ENCODE measurements at places on chromosomes 1 and 21.
A peak's percentile ranks its signal among the peaks of the same experiment; 100 is the strongest.

DNA sequence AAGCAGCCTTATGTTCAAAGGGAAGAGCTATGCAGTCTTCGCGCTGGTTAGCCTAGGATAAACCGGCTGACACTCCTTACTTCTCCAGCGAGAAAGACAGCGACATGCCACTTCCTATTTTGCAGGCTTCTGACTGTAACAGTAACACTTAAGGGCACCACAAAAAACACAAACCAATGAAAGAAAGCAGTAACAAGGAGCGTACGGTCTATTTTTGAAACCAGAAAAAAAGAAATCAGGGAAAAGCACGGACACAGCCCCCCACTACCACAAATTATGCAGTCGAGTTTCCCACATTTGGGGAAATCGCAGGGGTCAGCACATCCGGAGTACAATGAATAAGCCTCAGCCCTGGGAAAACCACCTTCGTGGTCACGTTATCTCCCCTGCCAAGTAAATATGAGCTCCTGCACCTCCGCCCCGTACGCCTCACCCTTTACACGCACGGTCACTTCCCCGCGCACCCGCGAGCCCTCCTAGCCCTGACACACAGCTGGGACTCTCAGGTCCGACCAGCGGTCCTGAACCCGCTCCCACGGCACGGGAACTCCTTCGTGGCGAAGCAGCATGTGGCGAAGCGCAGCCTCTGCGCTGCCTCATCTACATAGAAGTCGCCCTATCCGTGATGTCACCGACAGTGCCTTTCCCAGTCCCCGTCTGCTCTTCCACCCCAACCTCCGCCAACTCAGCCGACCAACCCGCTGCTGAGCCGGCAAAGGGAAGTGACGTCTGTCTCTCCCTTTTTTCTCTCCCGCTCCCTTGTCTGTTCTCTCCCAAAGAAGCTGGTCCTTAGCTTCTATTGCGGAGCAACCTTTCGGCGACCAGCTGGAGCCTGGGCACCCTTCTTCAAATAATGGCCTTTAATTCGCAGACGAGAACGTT lies 40.9 kb upstream of the PPIAL4F start:
- peak; percentile 58 for DNase-seq

DNA sequence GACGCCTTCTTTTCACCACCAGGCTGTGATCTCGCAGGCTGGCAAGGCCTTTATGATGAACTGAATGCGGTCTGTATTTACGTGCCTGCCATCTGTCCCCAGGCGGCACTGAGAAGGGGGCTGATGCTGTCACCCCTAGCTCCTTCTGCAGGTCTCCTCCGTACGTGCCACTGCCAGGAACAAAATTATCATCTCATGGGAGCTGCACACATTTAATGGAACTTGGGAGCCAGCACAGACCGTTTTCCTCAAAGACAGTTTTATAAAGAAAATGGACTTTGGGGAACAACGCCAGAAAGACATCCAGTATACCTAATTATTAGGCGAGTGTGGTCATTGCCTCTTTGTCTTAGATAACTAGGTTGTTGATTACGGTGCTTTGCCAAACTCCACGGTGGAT lies 434.5 kb downstream of the KIF26B start:
- DNase-seq, result no peak

DNA sequence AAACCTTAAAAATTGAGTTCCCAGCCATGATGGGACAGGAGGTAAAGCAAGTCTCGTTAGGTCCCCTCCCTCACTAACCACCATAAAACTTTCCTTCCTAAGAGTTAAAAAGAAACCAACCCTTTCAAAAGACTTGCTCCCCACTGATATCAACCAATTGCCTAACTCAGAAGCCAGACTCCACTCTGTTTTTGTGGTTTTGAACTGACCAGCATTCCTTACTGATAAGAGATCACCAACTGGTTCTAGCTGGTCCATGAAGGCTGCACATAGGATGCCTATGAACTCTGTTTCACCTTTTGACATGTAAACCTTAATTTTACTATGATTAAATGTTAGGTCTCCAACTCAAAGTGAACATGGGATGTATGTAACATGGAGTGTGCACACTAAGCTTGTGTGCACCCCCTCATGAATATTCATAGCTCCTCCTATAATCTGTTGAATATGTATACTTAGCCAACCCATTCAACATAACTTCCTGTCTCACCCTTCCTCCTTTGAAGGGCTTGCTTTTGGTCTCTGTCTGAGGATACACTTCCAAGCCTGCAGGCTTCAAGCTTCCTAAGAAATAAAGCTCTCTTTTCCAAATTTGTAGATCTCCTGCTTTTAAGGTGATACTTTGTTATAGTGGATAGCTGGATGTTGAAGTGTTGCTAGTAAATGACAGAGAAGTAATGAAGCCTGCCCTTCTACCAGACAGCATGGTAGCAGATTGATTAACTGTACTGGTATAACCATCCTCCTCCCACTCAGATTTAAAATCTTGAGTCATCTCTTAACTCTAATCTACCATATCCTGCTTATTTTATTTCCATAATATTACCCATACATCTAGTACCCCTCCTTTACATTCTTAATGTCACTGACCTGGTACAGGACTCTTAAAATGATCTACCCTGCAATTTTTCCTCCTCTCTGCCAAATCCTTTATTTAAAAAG lies 95.6 kb downstream of the ZNF644 start:
- no peak for DNase-seq

DNA sequence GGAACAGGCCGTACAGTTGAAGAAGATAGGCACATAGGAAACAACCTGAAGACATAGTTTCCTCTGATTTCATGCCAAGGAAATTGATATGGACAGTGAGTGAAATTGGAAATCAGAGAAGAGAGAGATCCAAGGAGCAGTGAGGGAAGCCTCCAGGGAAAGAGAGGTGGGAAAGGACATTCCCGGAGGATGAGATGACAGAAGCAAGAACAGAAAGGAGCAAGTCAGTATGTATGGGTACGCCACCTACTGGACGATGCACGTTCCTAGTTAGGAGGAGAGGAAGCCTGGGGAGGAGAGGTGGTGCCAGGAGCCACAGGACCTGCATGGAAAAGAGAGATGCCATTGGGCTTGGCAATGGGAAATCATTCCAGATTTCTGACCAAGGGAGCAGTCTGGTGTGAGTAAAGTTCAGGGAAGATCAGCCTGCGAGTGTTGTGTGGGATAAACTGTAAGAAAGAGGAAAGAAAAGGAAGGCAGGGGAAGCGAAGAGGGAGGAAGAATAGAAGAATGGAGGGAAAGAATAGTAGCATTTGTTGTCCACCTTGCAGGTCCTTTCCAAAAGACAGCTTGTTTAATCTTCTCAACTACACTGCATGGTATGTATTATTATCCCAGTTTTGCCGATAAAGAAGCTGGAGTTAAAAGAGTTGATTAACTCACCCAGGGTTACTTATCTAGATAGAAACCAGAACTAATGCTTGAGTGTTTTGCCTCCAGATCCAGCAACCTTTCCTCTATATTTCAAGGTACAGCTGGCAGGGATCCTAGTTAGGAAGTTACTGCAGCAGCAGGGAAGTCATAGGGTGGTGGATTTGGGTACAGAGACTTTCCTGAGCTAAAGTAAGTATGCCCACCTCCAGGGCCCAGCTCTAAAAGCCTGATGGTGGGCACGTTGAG lies 27.4 kb downstream of the C1orf116 start:
- no peak for DNase-seq

DNA sequence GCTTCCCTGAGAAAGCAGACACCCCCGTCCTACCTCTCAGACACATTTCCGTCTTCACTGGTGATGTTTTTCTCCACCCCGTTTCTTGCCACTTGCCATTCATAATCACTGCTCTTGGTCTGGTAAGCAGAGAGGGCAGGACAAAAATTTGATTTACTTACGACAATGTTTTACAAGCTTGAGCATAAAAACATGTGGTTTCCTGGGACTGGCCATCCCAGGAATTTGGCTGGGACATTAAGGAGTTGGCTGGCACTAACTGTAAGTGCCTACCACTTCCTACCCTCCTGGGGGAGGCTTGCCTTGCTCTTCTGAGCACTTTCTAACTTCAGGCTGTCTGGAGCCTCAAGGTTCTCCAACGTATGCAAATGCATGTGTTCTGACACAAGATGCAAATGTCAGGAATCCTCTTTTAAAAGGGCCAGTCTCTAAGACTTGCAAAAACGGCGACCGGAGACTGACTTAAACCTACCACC lies 24.2 kb downstream of the ZBTB18 start:
- no peak for DNase-seq

DNA sequence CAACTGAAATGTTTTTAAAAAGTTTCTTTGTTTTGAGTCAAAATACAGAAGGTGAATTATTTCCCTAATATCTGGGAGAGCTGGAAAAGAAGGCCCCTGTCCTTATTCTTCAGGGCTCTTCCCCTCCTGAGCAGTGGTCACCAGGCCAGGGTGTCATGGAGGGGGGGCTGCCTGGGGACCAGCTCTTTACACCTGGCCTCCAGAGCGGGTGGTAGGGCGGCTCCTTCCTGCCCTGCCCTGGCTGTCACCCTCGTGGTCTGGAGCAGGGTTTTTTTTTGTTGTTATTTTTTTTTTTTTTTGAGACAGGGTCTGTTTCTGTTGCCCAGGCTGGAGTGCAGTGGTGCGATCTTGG lies 6.6 kb downstream of the SKI start:
- DNase-seq, result no peak

- no peak for DNase-seq
Observed at GRCh38 chr21:31041295-31042079, 3.2 kb upstream of the KRTAP19-8 start.

GRCh38 chr1:221725735-221726672 lies 15.9 kb downstream of the DUSP10 start:
- DNase-seq, result no peak

- DNase-seq, result no peak
Observed at GRCh38 chr1:86641318-86641717, 63.1 kb upstream of the SH3GLB1 start.

DNA sequence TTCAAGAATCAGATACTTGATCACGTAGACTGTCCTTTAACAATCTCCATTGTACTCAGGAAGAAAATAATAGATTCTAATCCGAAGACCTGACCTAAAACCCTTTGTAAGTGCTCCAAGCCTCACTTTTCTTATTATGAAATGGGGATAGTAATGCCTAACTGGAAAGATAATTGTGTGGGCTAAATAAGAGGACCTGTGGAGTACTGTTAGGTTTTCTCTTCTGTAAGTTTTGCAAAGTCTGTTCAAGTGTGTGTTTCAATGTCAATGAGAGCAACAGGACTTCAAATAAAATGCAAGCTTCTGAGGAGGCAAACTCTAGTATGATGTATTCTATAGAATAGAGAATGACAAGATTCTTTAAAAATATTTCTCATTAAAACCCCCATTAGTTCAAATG lies 348.6 kb downstream of the USP25 start:
- no peak for DNase-seq

DNA sequence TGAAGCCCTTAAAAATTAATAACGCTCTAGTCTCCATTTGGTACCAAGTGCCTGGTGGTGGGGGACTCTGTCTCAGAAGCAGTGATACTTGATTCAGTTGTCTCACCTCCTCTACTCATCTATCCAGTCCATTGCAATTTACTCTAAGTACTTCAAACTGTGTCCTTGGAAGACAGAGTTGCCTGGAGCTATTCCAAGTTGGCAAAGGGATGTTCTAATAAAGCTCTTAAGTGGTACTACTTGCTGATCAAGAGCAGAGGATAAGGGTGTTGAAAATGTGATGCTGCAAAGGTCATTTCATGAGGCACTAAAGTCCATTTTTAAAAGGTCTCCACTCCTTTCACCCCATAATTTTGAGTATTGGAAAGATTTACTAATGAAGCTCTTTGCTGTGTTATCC lies 142.2 kb downstream of the NFIA start:
- no peak for DNase-seq

- DNase-seq, result no peak
Observed at GRCh38 chr1:223775054-223775453, 62.7 kb downstream of the CAPN2 start.

- no peak for DNase-seq
Observed at GRCh38 chr1:163766257-163766918, 444.6 kb downstream of the NUF2 start.

- DNase-seq, result peak; percentile 72
Observed at GRCh38 chr1:150979092-150980056, 2.7 kb upstream of the ANXA9 start.

DNA sequence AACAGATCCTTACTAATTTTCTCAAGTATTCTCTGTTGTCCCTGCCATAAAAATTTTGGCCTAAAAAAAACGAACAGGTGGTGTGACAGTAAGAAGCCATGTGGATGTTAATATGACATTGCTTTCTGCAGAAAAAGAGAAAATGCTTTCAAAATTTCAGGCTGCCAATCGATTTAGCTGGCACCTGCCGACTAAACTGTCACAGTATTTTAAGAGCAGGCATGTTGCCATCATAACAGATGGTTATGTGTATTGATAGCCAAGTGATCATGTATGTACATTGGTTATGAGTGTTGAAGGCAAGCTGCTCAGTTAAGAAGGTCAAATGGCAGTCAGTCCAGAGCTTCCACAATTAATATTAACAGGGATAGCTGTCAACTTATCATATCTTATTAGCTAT lies 1017.0 kb downstream of the MRPL39 start:
- DNase-seq, result no peak

DNA sequence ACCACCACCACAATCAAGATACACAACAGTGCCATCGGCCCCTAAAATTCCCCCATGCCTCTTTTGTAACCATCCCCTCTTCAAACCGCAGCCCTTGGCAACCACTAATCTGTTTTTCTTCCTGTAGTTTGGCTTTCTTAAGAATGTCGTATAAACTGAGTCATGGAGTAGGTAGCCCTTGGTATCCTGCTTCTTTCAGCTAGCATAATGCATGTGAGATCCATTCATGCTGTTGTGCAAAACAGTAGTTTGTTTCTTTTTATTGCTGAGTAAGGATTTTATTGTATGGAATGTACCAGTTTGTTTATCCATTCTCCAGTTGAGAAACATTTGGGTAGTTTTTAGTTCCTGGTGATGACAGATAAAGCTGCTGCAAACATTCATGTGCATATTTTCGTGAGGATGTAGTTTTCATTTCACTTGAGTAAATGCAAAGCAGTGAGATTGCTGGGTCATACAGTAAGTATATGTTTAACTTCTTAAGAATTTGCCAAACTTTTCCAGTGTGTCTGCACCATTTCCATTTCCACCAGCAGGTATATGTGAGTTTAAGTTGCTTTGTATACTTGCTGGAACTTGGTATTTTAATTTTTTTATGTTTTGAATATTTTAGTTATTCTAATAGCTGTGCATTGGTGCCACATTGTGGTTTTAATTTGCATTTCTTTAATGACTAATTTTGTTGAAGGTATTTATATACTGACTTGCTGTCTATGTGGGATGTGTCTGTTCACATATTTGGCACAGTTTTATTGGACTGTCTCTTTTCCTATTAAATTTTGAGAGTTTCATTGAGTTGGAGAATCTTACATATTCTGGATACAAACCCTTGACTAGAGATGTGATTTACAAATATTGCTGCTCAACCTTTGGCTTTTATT lies 148.4 kb upstream of the MAP1LC3C start:
- DNase-seq, result no peak

DNA sequence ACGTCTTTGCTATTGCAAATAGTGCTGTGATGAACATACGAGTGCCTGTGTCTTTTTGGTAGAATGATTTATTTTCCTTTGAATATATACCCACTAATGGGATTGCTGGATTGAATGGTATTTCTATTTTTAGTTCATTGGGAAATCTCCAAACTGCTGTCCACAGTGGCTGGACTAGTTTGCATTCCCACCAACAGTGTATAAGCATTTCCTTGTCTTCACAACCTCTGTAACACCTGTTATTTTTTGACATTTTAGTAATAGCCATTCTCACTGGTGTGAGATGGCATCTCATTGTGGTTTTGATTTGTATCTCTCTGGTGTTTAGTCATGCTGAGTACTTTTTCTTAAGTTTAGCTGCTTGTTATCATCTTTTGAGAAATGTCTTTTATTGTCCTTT lies 215.0 kb downstream of the FMN2 start:
- DNase-seq, result no peak
